ENCODE measurements at places on chromosomes 5 and 9. TPM values are rescaled to one million over a fixed set of nuclear protein-coding genes. Genes with fewer than 3 reads are reported as not detected.

Gene CCDC192
- not detected for total RNA-seq

Gene ST8SIA4
- total RNA-seq, result 0.20 TPM

Gene SNAPC4
- 13.0 TPM for total RNA-seq

Gene CCT5
- total RNA-seq, result 500 TPM

Gene STING1
- total RNA-seq, result 1.4 TPM

Gene DNAJC21
- 24.3 TPM for total RNA-seq

Gene LHX3
- 0.08 TPM for total RNA-seq

Gene CDH10
- total RNA-seq, result 0.15 TPM

Gene HRH2
- total RNA-seq, result 0.51 TPM

Gene ADAMTS16
- total RNA-seq, result 1.4 TPM

Gene MARCHF11
- total RNA-seq, result not detected

Gene NDUFS4
- 102 TPM for total RNA-seq

Gene OBP2B
- not detected for total RNA-seq

Gene SPINK13
- 0.27 TPM for total RNA-seq
